T-helper 9 cell (primary cell): ENCODE measurements at places on chromosomes 3 and 15.

DNA sequence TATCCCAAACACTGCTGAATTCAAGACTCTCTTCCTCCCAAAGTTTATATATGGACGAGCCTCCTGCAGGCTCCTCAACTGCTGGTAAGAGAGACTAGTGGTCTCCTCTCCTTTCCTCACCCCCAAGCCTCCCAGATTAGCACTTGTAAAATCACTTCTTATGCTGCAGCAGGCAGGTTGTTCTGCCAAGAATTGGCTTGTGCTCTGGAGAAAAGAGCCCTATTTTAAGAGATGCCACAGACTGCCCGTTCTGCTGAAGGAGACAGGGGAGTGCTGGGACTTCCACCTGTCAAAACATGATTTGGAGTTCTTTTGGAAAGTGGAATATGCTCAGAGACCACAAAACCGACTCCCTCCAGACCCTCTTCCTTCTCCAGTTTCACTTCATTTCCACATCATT lies 230.9 kb upstream of the EIF1B start:
- no peak for DNase-seq

GRCh38 chr3:195543500-195544229 lies 540 bp upstream of the PPP1R2 start:
- no peak for DNase-seq

- no peak for DNase-seq
These were observed 6.8 kb upstream of the ADAMTS17 start for GRCh38 chr15:100348578-100348977.

GRCh38 chr3:150275941-150276340 lies 132.2 kb upstream of the TSC22D2 start:
- no peak for DNase-seq

DNA sequence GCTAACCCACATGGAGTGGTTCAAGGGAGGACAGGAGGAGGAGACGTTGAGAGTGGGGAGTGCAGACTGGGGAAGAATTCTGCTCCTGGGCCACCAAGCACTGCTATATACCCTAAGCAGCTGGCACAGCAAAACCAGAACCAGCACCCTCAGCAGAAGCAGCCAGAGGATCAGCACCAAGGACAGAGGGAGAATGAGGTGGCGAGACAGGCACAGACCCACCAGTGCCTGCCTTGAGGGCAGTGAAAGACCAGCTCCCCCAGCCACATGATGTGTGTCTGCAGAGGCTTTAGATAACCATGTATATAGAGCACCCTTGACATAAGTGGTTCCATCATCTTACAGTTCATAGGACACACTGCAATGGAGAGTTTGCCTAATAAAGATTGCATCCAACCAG lies 319.0 kb downstream of the GABRB3 start:
- no peak for DNase-seq

- no peak for DNase-seq
These were observed 1.1 kb upstream of the BCL2L10 start for GRCh38 chr15:52113708-52114107.

DNA sequence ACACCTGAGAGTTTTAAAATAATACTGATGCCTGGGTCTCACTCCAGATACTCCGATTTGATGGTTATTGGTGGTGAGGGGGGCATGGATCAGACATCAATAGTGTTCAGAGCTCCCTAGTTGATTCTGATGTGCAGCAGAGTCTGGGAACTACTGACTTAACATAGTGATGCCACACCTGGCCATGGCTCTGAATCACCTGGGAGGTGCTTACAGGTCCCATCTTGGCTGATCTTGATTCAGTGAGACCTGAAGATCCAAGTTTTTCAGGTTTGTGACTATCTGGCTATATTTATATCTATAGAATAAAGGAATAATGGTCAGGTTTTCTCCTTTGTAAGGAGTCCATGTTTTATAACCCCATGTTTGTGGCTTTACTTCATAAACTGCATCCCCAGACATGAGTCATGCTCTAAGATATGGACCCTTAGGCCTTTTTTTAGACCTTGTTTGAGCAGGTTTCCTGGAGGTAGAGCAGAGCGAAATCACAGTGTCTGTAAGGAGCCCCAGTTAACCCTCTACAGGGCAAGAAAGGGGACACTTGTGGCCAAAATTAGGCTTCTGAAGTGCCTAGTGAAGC lies 101.4 kb downstream of the LARS2 start:
- no peak for DNase-seq

- DNase-seq, result no peak
These were observed 199.6 kb downstream of the SHOX2 start for GRCh38 chr3:157906627-157907026.

DNA sequence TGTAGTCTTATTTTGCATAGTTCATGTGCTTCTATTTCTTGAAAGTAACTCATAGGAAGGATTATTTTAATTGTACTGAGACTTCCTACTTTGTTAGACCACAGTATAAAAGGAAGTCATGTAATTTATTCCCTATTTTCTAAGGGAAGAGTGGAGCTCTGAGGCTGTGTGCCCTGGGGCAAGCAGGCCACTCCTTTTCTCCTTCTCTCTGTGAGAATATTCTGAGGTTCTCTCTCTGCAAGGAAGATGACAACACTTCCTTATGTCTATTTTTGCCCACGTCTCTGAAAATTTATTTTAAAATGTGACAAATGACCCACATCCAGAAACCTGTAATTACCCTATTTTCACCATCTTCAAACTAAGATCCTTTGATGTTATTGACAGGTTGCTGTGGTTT lies 11.0 kb downstream of the KCTD6 start:
- no peak for DNase-seq

GRCh38 chr3:196525141-196525540 lies 10.0 kb upstream of the SMCO1 start:
- no peak for DNase-seq

- DNase-seq, result no peak
These were observed 182.0 kb downstream of the KLF13 start for GRCh38 chr15:31508656-31509055.

DNA sequence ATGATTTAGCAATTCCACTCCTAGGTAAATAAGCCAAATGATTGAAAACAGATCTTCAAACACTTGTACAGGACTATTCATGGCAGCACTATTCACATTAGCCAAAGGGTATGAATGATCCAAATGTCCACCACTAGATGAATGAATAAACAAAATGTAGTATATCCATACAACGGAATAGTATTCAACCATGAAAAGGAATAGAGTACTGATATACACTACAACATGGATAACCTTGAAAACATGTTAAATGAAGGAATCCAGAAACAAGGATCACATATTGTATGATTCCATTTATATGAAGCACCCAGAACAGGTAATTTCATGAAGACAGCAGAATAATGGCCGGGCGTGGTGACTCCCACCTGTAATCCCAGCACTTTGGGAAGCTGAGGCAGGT lies 78.2 kb upstream of the IGF1R start:
- no peak for DNase-seq

DNA sequence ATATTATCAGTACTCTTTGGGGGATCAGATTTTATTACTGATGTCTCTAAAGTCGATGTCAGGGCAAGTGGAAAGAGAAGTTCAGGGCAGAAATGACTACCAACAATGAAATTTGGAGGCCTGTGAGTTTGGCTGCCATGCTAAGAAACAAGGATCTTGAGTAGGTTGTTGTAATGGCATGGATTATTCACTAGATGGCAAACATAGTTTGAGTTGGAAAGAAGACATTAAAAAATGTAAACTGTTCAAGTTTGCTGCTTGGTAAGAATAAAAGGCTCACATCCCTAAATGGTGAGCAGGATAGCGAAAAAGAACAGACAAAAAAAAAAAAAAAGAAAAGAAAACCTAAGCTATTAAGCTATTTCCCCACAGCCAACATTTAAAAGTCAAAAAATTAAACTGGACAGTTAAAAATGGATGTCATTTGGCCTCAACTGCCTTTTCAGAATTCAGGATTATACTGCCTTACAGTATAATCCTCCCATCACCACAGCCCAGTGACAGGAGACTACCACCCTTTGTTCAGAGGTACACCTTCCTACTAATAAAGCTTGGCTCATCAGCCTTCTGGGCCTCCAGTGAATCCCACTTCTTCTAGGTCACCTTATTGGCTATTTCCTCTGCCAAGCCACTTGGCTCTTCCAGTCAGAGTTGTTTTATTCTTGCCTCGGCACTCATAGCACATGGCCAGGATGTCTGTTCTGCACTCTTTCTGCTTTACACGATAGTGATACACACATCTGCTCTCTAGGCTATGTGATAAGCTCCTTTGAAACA lies 163.7 kb downstream of the PLD1 start:
- no peak for DNase-seq

GRCh38 chr15:67157521-67158252 lies 92.3 kb downstream of the SMAD3 start:
- DNase-seq, result no peak

DNA sequence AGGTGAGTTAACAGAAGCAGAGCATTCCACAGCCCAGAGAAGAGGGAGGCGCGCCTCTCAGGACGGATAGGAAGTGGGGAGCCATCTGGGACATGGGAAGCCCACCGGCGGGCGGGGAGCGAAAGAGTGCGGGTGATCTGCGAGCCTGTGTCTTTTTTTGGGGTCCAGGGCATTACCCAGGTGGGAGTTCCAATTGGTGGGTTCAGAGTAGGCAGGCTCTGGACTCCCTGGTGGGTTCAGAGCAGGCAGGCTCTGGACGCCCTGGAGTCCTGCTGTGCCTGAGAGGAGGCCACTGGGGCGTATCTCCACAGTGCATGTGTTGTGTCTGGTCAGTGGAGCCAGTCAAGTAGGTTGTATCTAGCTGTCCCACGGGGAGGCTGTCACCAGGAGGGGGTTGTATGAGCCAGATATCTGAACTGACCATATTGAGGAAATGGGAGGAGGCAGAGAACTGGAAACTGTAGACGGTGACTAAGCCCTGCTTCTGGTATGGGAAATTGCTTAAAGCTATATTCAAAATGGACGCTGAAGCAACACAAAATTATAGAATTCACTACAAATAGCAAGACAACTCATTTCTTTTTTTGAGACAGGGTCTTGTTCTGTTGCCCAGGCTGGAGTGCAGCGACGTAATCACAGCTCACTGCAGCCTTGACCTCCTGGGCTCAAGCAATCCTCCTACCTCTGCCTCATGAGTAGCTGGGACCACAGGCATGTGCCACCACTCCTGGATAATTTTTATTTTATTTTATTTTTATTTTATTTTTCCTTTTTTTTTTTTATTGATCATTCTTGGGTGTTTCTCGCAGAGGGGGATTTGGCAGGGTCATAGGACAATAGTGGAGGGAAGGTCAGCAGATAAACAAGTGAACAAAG lies 34.5 kb upstream of the CHST2 start:
- DNase-seq, result no peak

GRCh38 chr15:75061272-75061671 lies 37.9 kb downstream of the PPCDC start:
- no peak for DNase-seq

GRCh38 chr15:96629511-96629910 lies 299.0 kb downstream of the NR2F2 start:
- DNase-seq, result no peak

GRCh38 chr15:94927003-94927402 lies 695.6 kb downstream of the MCTP2 start:
- no peak for DNase-seq

- DNase-seq, result no peak
These were observed 2.0 kb upstream of the IL20RB start for GRCh38 chr3:136955813-136956212.

DNA sequence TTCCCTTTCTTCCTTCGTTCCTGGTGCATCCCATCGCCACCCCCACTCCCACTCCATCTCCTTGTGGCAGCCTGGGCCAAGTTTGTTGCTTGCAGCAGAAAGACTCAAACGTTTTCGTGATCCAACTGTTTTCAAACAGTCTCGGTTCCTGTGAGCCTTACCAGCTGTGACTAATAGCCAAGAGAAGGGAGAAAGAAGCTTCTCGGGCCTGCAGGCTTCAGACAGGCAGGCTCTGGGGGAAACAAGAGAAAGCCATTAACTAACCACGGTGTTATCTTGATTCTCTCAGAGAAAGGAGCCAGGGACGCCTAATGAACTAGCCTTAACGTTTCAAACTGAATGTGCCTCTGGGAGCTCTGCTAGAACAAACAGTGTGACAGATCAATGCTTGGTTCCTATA lies 742.0 kb downstream of the NR2F2 start:
- no peak for DNase-seq

DNA sequence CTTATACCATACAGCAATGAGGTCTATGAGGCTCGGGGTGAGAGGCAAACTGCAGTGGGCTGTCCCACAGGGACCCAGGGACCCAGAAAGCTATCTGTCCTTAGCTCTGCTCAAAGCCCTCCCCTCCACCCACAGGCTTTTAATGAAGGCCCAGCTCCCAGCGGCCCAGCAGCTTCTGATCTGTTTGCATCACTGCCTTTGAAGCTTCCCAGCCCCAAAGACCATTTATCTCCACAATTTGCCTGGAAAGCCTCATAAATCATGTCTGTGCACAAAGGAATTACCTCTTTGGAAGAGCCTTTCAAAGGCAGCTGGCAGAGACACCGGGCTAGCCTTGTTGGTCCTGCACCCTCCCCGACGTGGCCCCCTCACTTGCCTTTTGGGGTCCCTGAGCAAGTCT lies 123.9 kb downstream of the RAB11A start:
- no peak for DNase-seq

DNA sequence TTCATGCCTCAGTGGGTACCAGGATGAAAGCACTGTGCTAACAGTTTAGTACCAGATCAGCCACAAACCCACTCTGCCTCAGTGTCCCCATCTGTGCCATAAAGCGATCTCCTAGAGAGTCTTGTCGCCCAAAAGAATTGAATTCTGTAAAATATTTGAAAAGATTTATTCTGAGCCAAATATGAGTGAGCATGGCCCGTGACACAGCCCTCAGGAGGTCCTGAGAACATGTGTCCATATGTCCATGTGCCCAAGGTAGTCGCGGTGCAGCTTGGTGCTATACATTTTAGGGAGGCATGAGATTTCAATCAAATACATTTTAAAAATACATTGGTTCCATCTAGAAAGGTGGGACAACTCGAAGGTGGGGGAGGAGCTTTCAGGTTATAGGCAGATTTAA lies 15.4 kb upstream of the NOX5 start:
- no peak for DNase-seq
